ENCODE measurements at places on chromosomes 3 and 15.
A peak's percentile ranks its signal among the peaks of the same experiment; 100 is the strongest.

DNA sequence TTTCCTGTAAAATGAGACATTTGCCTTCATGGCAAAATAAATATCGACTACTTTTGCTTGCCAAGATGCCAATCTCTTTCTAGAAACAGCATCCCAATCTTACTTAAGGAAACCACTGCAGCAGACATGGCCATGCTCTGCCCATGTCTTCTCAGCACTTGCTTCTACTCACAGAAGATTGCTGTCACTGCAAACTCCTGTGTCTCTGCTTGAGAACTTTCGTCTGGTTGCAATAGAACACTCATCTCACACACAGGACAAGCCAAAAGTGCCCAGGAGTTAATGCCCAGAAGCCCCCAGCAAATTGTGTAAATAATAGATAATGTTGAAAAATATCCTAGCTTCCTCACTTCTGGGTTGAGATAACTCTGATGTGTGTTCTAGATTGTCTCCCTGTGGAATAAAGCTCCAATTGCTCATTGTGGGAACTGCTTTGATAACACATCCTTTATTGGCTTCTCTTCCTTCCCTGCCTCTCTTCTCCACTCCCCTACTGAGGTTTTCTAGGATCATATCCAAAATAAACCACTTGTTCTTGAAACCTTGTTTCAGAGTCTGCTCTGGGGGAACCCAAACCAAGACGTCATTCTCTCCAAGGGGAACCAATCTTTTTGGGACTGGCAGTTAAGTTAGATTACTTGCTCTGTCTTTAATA is 156.3 kb upstream of the STRIT1 start:
- no peak for DNase-seq

- no peak for DNase-seq
Observed at GRCh38 chr3:196706731-196707130, 5.3 kb downstream of the CEP19 start.

DNA sequence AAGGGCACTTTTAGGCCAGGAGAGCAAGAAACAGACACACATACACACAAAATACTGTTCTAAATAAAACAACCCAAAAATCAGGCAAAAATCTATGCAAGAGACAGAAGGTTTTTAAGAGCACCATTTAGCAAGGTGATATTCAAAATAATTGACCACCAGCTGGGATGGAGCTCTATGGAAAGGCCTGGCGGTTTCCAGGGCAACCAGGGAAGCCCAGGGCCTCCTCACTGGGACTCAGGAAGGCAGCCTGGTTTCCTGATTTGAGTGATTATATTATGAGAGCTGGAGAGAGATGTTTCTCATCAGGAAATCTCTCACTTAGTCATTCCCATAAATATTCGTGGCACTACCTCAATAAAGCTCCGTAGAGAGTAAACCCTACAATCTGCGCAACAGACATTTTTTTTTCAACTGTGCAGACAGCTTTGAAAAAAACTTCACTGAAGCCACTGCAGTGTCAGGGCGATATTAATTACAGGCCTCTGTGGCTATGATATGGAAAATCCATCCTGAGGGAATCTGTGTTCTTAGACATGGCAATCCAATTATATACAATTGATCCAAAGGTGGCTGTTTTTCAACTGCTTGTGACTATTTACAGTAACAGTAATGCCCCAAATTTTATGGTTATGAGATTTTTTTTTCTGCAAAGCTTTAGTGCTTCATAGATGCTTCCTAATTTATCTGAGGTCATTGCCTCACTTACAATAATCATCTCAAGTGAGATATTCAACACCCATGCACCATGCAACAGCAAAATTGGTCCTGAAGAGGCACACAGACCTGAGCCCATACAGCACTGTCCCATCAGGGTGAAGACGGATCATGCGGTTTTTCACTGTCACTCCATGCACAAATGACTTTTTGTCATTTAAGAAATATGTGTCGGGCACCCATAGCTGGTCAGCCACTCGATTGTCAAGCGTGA is 152.1 kb downstream of the GABRB3 start:
- DNase-seq = peak; percentile 2

DNA sequence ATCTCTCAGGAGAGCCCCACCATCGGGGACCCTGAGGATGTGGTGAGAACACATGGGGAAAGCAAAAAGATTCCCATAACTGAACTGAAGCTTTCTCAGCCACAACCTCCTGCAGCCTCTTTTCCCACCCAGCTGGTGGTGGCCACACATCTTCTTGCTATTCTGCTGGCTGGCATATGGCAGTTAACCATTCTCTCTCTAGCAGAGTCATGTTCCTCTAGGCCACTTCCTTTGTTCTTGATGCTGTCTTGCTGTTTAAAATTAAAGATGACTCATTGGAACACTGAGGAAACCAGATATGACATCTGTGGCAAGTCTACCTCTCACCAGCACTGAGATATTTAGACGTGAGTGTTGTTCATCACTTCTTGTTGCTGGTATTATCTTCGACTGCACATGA is 180.3 kb upstream of the ROBO2 start:
- DNase-seq = no peak

GRCh38 chr3:81602781-81603180 is 158.7 kb downstream of the GBE1 start:
- no peak for DNase-seq

- DNase-seq = no peak
Observed at GRCh38 chr15:70880781-70881180, 11.5 kb downstream of the THAP10 start.

GRCh38 chr3:190542846-190543245 is 29.0 kb downstream of the IL1RAP start:
- no peak for DNase-seq

- no peak for DNase-seq
Observed at GRCh38 chr3:172577987-172578570, 54.8 kb upstream of the TNFSF10 start.

- no peak for DNase-seq
Observed at GRCh38 chr3:164791263-164791662, 287.0 kb downstream of the SI start.

GRCh38 chr3:72423643-72424042 is 424.6 kb downstream of the SHQ1 start:
- no peak for DNase-seq

GRCh38 chr3:129418041-129418973 is 10.1 kb downstream of the EFCAB12 start:
- DNase-seq = no peak

All from NCI-H1417 treated with DMSO at 0.1 percent for 48 hours (cell line).